ENCODE measurements at places on chromosomes 12 and 14.

DNA sequence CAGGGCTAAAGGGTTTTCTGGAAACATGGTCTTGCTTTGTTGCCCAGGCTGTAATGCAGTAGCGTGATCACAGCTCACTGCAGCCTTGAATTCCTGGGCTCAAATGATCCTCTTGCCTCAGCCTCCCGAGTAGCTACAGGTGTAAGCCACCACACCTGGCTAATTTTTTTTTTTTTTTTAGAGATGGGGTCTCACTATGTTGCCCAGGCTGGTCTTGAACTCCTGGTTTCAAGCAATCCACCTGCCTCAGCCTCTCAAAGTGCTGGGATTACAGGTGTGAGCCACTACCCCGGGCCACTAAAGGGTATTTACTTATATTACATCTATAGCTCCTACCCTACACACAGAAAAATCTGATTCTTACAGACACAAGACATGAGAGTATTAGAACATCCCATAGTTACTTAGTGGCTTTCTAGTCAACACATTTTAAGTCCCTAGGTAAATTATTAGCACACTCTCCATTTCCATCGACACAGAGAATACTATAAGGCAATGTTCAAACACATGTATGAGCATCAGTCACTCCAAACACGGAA lies 6.2 kb upstream of the DCAF11 start:
- no peak for DNase-seq

DNA sequence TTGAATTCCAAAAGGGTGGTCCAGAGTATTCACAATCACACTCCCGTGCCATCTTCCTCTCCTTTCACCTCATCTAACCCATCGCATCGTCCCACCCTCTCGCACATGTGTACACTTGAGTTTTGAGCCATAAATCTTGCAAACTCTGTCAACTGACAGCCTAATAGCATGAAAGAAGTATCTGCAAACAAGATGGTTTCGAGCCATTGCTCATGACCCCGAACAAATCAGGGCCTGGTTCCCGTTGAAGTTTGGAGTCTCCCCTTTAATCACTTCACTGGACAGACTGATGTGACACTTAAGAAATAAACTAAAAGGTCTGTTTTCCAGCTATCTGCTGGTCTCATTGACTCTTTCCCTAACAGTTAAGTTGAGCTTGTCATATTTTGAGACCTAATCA lies 223.6 kb upstream of the SOX5 start:
- DNase-seq = no peak

DNA sequence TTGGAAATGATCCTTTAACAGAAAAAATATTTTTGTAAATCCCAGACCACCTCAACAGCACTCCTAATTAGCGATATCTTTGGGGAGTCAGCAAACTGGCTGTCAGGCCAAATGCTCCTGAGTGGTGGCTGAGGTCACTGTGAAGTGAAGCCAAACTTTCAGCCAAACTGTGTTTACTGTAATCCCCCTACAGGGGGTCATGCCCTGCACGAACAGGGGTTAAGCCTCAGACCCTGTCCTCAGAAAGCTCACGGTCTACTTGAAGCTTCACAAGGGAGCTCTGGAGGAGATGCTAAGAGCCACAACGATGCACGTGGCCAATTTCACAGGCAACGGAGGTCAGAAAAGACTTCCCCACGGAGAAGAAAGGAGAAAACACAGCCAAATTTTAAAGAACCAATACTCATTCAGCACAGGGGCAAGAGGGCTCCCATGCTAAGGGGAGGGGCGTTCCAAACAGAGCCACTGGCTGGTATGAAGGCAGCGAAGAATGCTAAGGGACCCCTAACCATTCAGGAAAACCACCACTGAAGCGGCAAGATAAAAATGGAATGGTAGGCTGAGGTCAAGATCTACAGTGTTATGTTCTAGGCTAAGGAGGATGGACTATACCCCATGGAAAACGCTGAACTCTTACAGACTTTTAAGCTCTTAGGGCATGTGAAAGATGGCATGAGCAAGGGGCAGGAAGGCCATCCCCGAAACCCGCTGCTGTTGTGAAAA lies 105.4 kb downstream of the ITPR2 start:
- DNase-seq = no peak

GRCh38 chr12:108360487-108360886 lies 21.4 kb upstream of the CMKLR1 start:
- no peak for DNase-seq

DNA sequence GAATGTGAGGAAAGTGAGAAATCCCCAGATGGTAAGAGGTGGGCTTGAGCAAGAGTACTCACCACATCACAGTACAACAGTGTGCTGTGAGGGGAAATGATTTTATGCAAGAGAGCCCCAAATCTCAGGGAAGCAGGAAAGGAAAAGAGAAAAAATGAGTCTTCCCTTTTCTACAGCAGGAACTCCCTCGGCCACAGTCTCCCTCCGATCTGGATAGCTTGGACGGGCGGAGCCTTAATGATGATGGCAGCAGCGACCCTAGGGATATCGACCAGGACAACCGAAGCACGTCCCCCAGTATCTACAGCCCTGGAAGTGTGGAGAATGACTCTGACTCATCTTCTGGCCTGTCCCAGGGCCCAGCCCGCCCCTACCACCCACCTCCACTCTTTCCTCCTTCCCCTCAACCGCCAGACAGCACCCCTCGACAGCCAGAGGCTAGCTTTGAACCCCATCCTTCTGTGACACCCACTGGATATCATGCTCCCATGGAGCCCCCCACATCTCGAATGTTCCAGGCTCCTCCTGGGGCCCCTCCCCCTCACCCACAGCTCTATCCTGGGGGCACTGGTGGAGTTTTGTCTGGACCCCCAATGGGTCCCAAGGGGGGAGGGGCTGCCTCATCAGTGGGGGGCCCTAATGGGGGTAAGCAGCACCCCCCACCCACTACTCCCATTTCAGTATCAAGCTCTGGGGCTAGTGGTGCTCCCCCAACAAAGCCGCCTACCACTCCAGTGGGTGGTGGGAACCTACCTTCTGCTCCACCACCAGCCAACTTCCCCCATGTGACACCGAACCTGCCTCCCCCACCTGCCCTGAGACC lies 7.8 kb downstream of the ATN1 start:
- no peak for DNase-seq

GRCh38 chr12:203462-204260 lies 10.3 kb downstream of the SLC6A12 start:
- DNase-seq = no peak

- no peak for DNase-seq
Measured at GRCh38 chr14:101115652-101116051, 212.1 kb upstream of the RTL1 start.

DNA sequence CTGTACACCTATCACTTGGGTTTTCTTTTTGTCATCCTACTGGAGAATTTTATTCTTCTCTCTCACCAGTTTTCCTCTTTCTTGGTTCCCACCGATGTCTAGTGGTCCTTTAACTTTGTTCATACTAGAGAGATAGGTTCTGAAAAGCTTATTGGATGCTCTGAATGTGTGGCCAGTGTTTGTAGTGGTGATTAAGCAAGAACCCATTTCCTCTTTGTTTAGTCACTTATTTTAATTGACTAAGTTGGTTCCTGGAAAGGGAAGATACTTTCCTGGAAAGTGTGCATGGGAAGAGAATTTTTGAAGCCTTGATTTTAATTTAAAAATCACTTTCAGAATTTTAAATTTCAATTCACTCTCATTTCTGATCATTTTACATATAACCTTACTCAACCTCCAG lies 127.2 kb downstream of the OTOGL start:
- no peak for DNase-seq

GRCh38 chr14:76826122-76826521 lies at the start of gene LRRC74A:
TSS of gene LRRC74A (plus strand) at chr14:76826408. CDS start at chr14:76826698, 290 bp downstream.
- DNase-seq = no peak

DNA sequence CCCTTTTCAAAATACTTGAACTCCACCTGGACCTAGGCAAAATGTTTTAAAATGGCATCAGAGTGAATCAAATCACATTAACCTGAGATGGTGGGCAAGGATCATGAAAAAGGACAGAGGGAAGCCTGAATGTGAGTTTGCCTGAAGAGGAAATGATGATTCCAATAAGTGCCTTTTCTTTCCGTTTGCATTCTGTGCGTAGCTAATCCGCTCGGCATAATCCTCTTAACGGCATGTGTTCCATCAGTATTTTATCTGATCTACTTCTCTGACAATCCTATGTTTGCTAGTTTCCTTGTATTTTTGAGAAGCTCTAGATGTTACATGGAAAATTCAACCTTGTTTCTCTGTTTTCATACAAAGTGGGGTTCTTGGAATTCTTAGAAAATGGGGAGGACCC lies 354.6 kb downstream of the NRXN3 start:
- DNase-seq = no peak

- DNase-seq = no peak
Measured at GRCh38 chr14:33836900-33837577, 113.8 kb downstream of the EGLN3 start.

DNA sequence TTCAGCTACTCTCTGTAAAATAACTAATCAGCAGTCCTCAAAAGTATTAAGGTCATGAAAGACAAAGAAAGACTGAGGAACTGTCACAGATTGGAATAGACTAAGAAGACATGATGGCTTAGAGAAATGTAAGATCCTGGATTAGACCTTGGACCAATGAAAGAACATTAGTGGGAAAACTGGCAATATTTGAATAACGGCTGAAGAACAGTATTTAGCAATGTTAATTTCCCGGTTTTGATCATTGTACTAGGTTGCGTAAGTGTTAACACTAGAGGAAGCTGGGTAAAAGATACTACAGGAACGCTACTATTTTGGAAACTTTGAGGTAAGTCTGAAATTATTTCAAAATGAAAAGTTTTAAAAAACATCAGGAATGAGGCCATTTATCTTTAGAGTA lies 98.8 kb upstream of the RESF1 start:
- DNase-seq = no peak

GRCh38 chr14:99320621-99321235 lies 48.7 kb upstream of the BCL11B start:
- no peak for DNase-seq

DNA sequence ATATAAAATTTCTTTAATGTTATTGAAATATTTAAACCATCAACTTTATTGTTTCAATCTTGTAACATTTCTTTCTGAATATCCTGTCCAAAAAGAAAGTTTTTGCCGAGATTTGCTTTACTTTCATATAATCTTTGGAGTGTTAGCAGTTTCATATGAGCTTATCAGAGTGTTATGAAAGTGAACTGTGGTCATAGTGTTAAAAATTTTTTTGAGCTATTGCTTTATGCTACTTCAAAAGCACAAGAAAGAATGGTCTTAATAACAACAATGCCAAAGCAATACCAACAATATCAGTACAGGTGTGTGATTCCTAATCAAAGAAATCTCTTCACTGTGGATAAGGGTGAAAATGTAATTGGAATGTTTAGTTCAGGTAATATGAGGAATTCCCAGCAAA lies 1994.9 kb upstream of the FLRT2 start:
- no peak for DNase-seq

GRCh38 chr14:94654071-94654861 lies 42.1 kb downstream of the SERPINA3 start:
- DNase-seq = no peak

DNA sequence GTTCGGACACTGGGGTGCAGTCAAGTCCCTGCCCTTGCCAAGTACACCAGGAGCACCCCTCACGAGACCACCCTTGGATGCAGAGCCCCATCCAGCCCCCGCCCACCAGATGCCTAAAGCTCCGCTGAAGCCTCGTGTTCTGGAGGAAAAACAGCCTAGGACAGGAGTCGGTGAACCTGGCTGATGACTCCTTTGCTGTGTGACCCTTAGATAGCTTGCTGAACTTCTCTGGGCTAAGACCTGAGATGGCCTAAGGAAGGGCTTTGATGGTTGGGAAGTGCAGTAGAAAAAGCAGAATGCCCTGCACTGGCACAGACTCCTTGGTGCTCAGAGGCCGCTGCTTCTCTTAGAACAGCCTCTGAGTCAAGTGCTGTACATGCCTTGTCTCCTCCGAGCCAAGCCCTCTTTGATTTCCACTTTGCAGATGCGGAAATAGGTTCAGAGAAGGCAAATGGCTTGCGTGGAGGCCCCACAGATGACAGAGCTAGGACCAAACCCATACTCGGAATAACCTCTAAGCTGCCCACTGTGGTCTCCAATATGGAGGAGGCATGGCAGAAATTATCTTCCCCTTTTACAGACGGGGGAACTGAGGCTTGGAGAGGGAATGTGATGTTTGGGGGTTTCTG lies 52.3 kb downstream of the MVK start:
- DNase-seq = no peak
